CD4-positive, alpha-beta T cell treated with Interleukin-4 for 4 hours (primary cell): ENCODE measurements at places on chromosomes 1 and 21.

GRCh38 chr1:150514260-150514659 is 1.3 kb upstream of the FALEC start:
- no peak for DNase-seq

GRCh38 chr1:234613128-234613875 is 3.3 kb upstream of the IRF2BP2 start:
- no peak for DNase-seq

DNA sequence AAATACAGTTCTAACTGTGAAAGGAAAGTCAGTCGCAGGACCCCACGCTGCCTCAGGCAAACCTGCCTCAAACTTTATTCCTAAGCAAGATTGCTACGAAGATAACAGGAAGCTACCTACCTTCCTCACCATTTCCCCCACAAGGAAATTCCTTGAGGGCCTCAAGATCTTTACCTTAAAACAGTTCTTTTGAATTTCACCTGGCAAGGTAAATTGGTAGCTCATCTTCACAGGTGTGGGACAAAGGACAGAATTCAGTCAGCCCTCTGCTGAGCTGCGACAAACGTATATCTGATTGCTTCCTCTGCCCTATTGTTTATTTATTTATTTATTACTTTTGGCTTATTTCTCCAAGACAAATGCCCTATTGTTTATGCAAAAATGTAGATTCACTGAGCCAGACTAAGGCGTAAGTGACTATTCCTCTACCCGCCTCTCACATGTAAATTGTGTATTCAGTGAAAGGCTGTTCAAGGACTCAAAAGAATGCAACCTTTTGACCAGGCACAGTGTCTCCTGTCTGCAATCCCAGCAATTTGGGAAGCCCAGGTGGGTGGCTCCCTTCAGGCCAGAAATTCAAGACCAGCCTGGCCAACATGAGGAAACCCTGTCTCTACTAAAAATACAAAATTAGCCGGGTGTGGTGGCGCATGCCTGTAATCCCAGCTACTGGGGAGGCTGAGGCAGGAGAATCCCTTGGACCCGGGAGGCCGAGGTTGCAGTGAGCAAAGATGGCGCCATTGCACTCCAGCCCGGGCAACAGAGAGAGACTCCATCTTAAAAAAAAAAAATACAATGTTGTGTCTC is 17.3 kb upstream of the PKNOX1 start:
- DNase-seq: no peak

DNA sequence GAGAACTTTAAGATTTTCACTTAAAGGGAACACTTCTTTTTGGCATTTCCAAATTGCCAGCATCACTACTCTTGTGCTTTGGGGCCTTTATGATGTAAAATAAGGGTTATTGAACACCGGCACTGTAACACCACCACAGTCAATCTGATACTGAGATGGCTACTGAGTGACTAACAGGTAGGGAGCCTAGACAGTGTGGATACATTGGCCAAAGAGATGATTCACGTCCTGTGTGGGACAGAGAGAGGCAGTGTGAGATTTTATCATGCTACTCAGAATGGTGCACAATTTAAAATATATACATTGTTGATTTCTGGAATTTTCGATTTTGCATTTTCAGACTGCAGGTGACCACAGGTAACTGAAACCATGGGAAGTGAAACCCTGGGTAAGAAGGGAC is 261.6 kb downstream of the SPATA17 start:
- DNase-seq: no peak

DNA sequence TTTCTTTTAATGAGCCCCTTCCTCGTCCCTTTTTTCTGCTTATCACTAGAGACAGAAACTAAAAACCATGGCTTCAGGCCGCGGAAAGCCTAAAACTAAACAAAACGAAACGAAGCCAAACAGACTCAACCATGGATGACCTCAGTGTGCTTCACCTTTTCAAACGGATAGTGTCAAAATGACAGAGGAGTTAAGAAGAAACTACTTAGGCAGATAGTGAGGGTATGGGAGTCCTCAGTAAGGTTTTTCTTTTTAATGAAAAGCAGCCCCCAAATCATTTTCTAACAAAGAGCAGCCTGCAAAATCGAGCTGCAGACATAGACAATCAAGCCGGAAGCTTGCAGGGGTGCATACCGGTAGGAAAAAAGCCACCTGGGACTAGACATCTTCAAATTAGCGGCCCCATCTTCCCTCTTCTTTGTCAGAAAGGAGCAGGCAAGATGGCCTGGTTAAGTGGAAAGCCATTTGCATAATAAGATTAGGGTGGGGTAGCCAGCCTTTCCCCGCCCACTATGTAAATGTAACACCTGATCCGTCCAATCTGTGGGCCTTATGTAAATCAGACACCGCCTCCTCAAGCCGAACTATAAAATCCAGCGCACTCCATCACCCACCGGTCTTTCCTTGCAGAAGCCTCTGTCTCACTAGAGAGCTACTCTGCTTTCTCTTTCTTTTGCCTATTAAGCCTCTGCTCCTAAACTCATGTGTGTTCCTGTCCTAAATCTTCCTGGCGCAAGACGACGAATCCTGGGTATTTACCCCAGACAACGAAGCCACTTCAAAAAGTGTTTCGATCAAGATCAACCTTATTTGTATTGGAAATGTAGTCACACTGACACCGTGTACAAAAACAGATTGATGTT is 6.2 kb upstream of the ERO1B start:
- no peak for DNase-seq

DNA sequence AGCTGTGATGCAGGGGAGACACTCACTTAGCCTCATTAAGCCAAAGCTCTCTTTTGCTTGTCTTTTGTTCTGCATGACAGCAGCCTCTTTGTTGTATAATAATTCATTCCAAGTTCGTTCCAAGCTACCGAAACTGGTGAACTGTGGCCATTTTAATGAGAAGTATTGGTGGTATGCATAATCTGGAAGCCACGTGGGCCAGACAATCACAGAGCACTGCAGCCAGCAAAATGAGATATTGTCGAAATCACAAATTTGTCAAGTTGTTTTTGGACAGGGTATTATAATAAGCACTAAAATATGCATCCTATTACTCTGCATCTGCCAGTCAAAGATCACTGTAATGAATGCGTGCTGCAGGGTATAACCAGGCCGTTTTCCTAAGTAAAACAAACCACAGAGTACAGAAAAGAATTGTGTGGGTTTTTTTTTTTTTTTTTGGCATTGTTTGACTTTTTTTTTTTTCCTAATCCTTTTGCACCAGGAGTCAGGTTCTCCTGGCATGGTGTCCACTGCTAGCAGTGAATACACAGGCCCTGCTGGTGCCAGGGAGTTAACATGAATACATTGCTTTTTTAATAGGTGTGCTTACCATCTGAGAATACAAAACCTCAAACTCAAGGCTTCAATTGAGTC is 423.9 kb downstream of the PTBP2 start:
- no peak for DNase-seq

GRCh38 chr1:175702079-175702795 is 41.2 kb downstream of the TNR start:
- DNase-seq: no peak

DNA sequence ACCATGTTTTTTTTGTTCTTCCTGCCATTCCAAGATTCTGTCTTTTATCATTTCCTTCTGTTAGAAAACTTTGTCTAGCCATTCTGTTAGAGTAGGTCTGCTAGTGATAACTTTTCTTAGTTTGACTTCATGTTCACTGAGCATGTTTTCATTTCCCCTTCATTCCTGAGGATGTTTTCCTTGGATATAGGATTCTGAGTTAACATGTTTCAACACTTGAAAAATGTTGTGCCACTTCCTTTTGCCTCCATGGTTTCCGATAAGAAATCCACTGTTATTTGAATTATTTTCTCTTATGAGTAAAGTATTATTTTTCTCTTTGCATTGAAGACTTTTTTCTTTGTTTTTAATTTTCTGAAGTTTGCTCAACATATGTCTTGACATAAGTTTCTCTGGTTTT is 66.7 kb downstream of the ATP1A1 start:
- DNase-seq: no peak

DNA sequence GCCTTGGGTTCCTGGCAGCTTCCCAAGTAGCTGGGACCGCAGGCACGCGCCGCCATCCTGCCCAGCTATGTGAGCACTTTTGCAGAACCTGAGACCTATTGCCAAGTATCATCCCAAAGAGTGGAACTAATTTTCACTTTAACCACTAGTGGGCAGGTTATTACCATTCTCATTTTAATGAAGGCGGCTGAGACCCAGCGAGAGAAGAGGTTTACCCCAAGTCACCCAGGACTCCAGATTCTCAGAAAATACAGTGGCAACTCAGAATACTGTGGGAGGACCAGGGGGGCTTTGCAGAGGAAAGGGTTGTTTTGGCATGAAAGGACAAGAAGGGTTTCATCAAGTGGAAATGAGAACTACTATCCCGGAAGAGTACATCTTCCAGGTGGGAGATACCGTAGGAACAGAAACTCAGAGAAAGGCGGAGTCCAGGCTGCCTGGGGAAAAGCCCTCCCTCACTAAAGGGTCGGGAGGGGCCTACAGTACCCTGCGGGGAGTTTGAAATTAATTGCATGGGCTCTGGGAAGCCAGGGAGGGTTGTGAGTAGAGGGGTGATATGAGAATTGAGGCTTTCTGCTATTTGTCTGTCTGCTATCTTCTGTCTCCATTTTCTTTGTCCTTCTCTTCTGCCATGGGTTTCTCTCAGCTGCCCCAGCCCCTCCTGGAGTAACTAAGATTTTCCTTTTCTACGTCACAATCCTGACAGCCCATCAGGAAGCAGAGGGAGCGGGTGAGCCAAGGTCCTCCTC is 7.2 kb upstream of the SEMA4A start:
- peak; percentile 81 for DNase-seq
